ENCODE measurements at places on chromosomes 12 and 14.

DNA sequence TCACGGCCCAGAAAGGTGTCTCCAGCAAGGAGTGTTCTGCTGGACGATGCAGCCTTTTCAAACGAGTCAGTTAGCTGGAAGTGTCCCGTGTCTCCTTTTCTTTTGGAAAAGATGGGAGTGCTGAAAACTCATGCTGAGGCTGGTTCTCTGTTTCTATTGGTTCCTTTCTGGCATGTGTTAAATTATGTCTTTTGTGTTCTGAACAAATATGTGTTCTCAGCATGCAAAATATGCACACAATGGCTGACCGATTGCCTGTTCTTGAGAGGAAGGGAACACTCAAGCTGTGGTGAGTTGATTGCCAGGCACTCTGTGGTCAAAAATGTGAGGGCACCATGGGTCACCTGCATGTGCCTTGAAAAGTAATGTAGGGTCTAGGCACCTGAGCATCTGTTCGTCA, 181.3 kb downstream of the CACNA1C start:
- DNase-seq: no peak

DNA sequence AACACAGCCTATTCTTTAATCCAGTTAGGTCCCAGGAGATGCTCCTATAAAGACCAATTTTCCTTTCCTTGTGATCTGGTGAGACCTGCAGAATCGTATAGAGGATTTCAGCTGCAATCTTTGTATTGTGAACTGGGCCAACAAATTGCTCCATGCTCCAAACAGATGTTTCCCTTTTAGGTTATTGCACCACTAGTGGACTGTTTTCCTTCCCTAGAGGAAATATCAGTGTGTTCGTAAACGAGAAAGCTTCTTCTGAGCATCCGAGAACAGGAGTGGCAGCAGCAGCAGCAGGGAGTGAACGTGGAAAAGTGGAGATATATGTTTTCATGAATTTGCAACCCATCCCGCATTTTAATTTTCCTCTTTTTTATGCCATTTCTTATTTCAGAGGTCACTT, 344.1 kb upstream of the PDE3A start:
- DNase-seq: no peak

DNA sequence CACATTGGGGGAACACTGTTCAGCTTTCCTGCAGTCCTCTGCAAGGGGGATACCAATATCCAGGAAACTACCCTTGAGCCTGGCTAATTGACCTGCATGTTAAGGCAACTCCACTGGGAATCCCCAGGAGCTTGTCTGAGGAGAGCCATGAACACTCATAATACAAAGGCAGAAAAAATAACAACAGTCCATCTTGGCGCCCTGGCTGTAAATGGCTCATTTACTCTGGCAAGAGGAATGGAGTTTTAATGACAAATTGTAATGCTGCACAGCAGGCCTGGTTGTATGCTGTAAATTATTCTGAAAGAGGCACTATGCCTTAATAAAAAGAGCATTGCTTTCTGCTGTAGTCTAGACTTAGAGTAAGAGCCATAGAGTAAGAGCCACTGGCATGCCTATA, 58.3 kb downstream of the SLC8A3 start:
- DNase-seq: no peak

GRCh38 chr12:107322063-107322462, 228.7 kb upstream of the CRY1 start:
- DNase-seq: no peak

- no peak for DNase-seq
Measured at GRCh38 chr12:19003141-19003540, 126.4 kb upstream of the PLEKHA5 start.

DNA sequence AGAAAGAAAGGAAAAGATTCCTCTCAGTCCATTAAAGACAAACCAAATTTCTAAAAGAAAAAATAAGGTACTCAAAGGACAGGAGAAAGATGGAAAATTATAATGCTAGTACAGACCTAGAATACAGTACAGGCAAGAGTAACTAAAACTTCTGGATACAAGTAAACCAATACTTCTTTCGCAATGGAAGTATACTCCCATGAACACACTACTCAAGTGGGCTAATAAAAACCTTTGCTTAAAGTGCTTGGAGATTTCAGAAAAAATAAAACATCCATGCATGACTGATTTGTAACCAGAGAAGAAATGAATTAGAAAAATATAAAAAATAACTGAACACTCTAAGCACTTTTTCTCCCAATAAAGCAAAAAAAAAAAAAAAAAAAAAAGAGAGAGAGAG, 3.5 kb downstream of the ZBTB25 start:
- no peak for DNase-seq

DNA sequence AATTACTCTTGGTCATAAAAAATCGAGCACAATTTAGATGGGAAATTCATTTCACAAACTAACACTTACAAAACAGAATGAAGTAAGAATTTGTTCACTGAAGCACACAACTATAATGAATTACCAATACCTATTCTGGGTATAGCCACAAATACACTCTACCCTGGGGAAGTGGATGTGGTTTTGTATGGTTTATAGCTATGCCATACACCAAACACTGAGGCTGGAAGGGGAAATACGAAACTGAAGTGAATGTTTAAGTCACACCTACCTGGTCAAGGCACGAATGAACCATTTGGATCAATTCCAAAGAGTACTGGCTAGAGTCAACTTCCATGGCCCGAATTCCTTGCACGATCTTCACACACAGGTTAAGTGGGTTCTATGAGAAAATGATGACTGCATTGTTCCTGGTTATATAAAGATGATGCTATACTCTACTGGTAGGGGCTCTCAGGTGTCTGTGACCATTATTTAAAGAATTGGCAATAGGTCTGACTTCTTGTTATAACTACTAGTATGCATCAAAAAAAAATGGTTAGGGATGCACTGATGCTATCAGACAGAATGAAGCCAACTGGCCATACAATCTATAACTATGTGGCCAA, 12.8 kb downstream of the NEK9 start:
- DNase-seq: no peak

DNA sequence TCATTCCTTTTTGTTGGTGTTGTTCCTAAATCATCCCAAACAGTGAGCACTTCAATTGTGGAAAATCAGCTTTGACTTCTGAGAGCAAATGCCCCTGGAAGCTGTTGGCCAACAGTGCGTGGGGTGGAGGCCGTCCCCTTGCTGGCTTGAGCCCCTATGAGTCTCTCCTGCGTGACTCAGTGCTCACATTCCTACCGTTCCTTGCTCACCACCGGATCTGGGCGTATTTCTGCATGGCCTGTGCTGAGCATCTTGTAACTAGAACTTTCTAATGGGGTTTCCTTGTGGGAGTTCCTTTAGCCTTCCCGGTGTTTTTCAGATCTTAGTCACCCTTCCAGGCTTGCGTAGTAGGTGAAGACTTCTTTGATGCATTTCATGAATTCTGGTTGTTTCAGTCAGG, 14.7 kb downstream of the SERPINA1 start:
- DNase-seq: no peak

DNA sequence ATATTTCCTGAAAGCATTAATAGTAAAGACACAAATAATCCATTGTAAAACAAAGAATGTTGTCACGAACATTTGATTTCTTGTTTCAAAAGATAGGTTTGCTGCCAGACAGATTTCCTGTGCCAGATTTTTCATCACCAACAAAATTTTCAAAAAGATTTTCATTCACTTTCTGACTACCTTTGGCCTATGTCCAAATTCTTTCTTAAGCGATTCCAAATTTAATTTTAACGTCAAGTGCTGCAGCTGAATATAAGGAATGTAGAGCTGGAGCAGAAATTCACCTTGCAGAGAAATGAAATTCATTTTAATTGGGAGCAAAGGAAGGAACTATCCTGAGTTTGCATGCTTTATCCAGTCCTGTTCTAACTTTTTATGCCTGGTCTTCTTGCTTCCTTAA, 277.4 kb downstream of the CCER1 start:
- DNase-seq: no peak

- DNase-seq: no peak
Measured at GRCh38 chr12:132703641-132704040, 7.0 kb upstream of the PGAM5 start.

GRCh38 chr12:90163975-90164374, 455.3 kb upstream of the ATP2B1 start:
- no peak for DNase-seq

DNA sequence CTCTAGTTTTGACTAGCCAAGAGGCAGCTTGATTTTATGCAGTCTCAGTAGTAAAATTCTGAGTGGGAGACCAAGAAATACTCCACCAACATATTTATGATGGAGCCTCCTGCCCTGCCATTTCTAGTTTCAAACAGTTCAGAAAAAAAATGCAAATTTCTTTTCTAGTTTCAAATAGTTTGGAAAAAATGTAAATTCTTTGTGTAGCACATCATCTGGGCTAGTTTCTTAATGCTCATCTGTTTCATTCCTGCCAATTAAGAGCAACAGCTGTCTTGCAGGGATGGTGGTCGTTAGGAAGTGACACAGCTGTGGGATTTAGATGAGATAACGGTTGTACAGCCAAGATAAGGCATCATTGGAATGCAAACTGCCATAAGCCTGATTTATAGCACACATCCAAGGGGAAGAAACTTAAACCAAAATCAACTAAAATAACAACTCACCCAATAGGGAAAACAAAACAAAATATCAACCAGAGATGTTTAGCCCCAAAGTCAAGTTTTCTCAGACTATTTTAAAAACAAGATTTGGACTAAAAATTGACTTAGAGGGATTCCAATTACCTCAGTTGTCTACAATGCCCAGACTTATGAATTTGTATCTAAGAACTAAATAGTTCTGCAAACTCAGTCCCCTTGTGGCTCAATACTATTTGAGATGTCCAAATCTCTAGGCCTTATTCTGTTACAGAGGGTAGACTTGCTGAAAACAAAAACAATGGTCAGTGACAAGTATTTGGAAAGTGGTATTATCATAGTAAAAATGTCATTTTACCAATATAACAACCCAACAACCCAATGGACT, 291.3 kb upstream of the ATP2B1 start:
- DNase-seq: no peak

GRCh38 chr12:114917307-114917706, 233.3 kb upstream of the TBX3 start:
- DNase-seq: no peak

- no peak for DNase-seq
Measured at GRCh38 chr14:73764406-73765280, 50.5 kb upstream of the PNMA1 start.

- DNase-seq: no peak
Measured at GRCh38 chr14:38391334-38391733, 135.4 kb upstream of the CLEC14A start.

DNA sequence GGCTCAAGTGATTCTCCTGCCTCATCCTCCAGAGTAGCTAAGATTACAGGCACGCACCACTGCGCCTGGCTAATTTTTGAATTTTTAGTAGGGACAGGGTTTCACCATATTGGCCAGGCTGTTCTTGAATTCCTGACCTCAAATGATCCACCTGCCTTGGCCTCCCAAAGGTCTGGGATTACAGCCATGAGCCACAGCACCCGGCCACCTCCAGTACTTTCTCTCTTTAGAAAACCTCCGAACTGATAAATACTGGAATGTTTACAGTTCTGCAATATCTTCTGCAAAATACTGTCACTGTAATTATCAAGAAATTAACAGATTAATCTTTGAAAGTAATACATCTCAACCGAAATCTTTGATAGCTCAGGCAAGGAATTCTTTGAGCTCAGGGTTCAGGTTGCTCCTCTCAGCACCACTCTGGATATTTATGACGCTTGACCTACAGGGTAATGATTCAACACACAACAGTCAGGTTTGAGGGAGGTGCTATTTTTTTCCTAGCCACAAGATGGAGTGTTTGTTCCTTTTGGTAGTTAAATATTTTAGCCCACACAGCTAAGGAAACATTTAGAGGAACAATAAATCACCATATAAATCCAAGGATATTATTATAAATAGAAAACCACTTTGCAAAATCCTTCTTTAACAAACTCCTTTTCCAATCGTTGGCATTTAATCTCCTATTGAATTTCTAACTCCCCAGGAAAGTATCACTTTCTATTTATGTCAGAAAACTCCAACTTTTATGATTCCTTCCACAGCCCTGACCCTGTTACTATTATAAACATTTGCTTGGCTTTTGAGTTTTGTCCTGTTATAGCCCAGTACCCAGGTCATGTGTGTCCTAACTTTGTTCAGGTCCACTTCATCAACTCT, 48.6 kb upstream of the GTF2A1 start:
- peak; percentile 11 for DNase-seq

DNA sequence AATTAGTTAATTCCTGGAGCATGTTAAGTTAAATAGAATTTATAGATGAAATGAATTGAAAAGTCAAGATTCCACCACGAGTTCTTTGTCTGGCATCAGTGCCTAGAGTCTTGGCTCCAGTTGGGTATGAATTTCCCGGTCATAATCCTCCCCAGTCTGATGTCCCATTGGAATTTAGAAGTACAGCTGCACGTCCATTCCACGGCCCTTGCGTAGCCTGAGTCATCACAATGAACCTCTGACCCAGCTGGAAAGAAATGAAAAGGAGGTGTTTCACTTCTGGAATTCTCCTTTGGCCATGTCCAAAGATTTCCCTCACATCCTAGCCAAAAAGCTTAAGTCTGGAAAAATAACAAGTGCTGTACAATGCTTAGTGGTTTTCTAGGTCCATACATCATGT, 122.7 kb downstream of the KICS2 start:
- DNase-seq: no peak

DNA sequence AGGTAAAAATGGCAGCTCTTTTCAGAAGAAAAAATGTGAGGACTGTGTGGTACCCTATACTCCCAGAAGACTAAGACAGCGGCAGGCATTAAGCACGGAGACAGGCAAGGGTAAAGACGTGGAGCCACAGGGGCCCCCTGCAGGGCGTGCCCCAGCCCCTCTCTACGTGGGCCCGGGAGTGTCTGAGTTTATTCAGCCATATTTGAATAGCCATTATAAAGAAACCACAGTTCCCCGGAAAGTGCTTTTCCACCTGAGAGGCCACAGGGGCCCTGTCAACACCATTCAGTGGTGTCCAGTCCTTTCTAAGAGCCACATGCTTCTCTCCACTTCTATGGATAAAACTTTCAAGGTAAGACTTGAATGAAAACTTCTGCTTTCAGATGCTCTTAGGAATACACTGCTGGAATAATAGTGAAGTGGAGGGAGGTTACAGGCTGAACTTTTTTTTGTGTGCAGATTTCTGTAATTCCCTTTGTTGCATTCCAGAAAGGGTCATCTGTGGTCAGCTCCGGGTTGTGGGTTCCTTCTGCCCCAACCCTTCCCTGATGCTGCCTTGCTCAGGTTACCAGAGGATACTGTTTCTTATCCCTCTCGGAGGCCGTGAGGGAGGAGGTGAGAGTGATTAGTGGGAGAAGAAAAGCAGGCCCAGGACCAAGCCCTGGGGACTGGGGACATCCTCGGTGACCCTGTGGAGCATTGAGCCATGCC, 58.4 kb downstream of the SLC25A47 start:
- no peak for DNase-seq

GRCh38 chr14:100239211-100239839, 381 bp downstream of the YY1 start:
- no peak for DNase-seq

DNA sequence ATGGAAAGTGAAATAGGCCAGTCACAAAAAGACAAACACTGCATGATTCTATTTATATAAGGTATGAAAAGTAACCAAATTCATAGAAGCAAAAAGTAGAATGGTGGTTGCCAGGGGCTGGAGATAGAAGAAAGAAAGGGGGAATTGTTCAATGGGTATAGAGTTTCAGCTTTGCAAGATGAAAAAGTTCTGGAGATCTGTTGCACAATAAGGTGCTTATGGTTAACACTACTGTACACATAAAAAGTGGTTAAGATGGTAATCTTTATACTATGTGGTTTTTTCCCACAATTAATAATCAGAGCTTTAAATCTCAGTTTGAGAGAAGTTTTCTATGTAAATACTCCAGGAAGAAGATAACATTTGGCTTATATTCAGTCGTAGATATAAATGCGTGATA, 73.4 kb downstream of the SLC38A4 start:
- no peak for DNase-seq

All from activated T-cell treated with anti-CD3 and anti-CD28 coated beads for 4 hours (primary cell).